DND-41 (cell line): ENCODE measurements at places on chromosomes 2 and 18.

DNA sequence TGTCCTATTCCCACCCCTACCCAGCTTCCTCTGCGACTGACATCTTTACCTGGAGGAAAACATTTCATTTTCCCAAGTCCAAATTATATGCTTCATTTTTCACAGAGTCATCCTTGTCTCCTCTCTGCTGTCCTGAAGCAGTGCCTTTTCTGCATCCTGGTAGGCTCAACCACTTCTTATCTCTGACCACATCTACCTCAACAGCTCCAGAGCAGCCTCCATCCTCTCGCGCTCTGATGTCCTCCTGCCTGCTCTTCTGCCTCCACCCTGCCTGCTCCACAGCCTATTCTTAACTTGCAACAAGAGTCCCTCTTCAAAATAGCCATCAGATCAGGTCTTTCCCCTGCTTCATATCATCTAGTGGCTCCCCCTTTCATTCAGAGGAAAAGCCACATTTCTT is 457.1 kb downstream of the PARD3B start:
- peak; percentile 37 for DNase-seq

DNA sequence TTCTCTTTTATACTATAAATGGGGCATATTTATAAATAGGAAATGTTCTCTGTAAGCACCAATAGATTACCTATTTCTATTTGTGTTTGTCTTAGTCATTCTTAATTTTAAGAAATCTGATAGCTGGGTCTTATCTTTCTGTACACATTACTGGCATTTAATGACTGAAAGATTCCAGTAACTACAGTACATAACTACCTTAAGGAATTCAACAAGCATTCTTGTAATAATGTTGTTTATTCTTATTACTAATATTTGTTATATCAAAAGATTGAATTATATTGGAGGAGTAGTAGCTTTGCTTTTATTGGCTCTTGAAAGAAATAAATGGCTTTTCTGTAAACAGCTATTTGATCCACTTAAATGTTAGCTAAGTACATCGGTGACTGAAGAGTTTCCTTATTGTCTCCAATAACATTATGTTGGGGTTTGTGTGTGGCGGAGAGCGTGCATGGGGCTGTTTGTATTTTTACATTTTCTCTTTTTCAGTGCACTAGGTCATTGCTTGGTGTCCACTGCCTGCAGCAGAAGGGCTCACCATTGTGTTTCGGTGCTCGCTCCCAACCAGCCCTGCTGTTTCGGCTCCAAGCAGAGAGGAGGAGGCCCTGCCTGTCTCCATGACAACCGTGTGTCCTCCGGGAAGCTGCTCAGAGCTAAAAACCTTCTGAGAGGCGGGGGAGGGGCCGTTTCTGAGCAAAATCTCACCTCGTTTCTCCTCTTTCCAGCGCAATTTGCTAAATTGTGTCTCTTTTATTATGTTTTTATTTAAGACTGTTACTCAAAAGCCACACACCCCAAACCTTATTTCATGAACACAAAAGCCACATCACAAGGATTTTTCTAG is 112.5 kb upstream of the SLC38A11 start:
- peak; percentile 68 for DNase-seq

DNA sequence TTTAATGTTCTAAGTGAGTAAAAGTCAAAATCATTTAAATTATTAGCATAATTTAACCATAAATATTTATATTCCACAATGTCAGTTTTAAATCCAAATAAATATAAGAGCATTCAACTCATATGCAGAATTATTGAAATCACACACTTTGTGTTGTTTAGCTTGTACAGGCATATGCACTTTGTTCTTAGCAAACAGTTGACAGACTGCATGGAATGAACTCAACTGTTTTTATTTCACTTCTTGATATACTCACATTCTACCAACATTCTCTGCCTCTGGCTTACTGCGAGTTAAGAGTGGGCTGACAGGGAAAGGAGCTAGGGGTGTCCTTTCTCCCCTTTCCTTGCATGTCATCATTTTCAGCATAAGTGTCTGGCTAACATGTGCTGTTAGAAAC is 7.6 kb upstream of the PIEZO2 start:
- DNase-seq, result no peak

- no peak for DNase-seq
Measured at GRCh38 chr2:30105556-30105955, 41.3 kb upstream of the YPEL5 start.
